ENCODE measurements at places on chromosomes 4 and X. TPM values are rescaled to one million over a fixed set of nuclear protein-coding genes. Genes with fewer than 3 reads are reported as not detected.

OGT gene
- total RNA-seq: 139 TPM

ITM2A gene
- total RNA-seq: 28.1 TPM

MGST2 gene
- 194 TPM for total RNA-seq

ERCC6L gene
- 0.23 TPM for total RNA-seq

F9 gene
- 0.55 TPM for total RNA-seq

GAGE1 gene
- total RNA-seq: 0.49 TPM

FABP2 gene
- total RNA-seq: not detected

HDAC6 gene
- 108 TPM for total RNA-seq

RHOXF2B gene
- total RNA-seq: not detected

SLITRK4 gene
- total RNA-seq: 1.2 TPM

L1CAM gene
- 10.0 TPM for total RNA-seq

CCDC110 gene
- total RNA-seq: 0.78 TPM

COL25A1 gene
- 0.55 TPM for total RNA-seq

FAM9C gene
- total RNA-seq: not detected

CCNQ gene
- total RNA-seq: 14.9 TPM

DHRSX gene
- total RNA-seq: 61.4 TPM

SYTL5 gene
- 3.1 TPM for total RNA-seq

CYLC1 gene
- not detected for total RNA-seq

XKRX gene
- total RNA-seq: 0.26 TPM

OPHN1 gene
- total RNA-seq: 7.6 TPM

GAGE12F gene
- total RNA-seq: 0.86 TPM

HSFX2 gene
- total RNA-seq: 0.83 TPM

G3BP2 gene
- 146 TPM for total RNA-seq

NUP62CL gene
- total RNA-seq: 3.2 TPM

TMEM144 gene
- total RNA-seq: 18.3 TPM

AREG gene
- total RNA-seq: 9.9 TPM

FAM236B gene
- not detected for total RNA-seq

PPP2R2C gene
- 0.49 TPM for total RNA-seq

PAGE1 gene
- not detected for total RNA-seq

KIAA1210 gene
- total RNA-seq: not detected

TMEM164 gene
- 45.8 TPM for total RNA-seq

PABPC4L gene
- 1.1 TPM for total RNA-seq

MID2 gene
- total RNA-seq: 20.9 TPM

MCTS1 gene
- 28.1 TPM for total RNA-seq

PSAPL1 gene
- not detected for total RNA-seq

TMPRSS11B gene
- not detected for total RNA-seq

STOX2 gene
- 6.6 TPM for total RNA-seq

DRD5 gene
- not detected for total RNA-seq

DCAF12L2 gene
- total RNA-seq: 0.46 TPM

CYSLTR1 gene
- 3.5 TPM for total RNA-seq

ATP11C gene
- total RNA-seq: 9.3 TPM

PABPC1L2B gene
- not detected for total RNA-seq

MAGEE1 gene
- 3.6 TPM for total RNA-seq

TLL1 gene
- total RNA-seq: 1.2 TPM

DDX53 gene
- total RNA-seq: not detected

ARAP2 gene
- total RNA-seq: 22.3 TPM

IL15 gene
- total RNA-seq: 6.6 TPM

SRPK3 gene
- total RNA-seq: 5.8 TPM

HMX1 gene
- total RNA-seq: not detected

TMPRSS11F gene
- total RNA-seq: not detected

XAGE2 gene
- not detected for total RNA-seq

APOOL gene
- total RNA-seq: 26.4 TPM

ASMT gene
- not detected for total RNA-seq

ITIH6 gene
- not detected for total RNA-seq

NPY5R gene
- 0.23 TPM for total RNA-seq

MAB21L2 gene
- total RNA-seq: 2.0 TPM

PDLIM3 gene
- 85.5 TPM for total RNA-seq

MSL3 gene
- total RNA-seq: 24.3 TPM

GPR34 gene
- 20.9 TPM for total RNA-seq

All from mucosa of gallbladder (tissue), 1 donor.